ENCODE measurements at places on chromosomes 11 and 22.

DNA sequence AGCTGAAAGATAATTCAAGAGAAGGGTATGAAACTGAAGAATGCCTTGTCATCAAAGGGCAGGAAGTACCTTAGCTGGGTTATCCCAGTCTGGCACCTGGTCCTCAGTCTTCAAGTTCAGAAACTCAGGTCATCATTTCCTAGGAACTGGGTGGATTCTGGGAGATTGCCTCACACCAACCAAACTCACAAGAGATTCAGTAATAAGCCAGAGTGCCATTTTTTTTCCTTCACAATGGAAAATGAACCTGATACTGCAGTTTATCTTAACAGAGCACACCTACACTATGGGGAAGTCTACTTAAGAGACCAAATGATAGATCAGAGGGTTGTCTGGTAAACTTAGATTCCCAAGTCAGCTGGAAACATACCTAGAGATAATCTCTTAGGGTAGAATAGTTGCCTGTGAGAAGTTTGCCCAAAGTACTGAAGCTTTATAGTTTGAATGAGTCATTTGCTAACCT is 3.8 kb upstream of the BUD13 start:
- H3K27ac ChIP-seq, result no peak overlapping the region
- H3K36me3 ChIP-seq, result peaks cover 27% of the 10 kb centered on the region
- no peak for DNase-seq
- H3K4me3 ChIP-seq, result peak overlapping the region; percentile 24

DNA sequence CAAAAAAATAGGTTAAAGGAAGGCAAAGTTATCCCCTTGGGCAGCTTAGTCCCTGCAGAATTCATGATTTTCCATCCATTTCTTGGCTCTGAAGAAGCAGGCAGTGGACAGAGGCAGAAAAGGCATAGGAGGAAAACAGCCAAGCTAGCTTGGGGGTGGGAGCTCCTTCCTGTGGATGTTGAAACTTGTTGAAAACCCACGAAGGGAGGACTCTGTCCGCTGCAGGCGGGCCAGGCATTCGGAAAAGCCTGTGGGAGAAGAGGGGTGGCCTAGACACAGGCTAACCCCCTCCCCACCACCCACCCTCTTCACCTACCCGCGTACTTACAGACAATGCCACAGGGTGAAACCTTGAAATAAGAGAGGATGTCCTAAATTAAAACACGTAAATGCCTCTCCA is 72.1 kb downstream of the C22orf31 start:
- no peaks in the 10 kb centered on the region for H3K4me1 ChIP-seq
- peaks cover 4% of the 10 kb centered on the region for H3K36me3 ChIP-seq
- H3K27ac ChIP-seq, result no peak overlapping the region
- no peak for DNase-seq

- H3K27ac ChIP-seq, result no peak overlapping the region
- no peak overlapping the region for H3K4me3 ChIP-seq
- no peaks in the 10 kb centered on the region for H3K36me3 ChIP-seq
Measured at GRCh38 chr22:49290711-49291110, 537.0 kb downstream of the BRD1 start.

DNA sequence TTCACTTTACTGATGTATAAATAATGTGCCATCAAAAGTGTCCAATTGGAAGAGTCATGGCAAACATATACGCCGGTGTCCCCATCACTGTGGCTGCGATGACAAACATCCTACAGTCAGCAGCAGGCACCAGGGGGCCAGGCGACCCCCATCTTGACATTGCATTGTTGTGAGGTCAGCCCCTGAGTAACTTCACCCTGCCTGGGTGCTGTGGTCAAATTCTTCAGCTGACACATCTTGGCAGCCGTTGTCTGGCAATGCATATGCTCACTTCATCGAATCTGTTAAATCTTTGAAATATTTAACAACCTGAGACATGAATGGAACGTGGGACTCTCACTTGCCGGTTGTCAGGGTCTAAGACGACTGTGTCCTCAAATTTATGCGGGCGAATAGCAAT is 430.9 kb downstream of the BRD1 start:
- no peaks in the 10 kb centered on the region for H3K36me3 ChIP-seq
- H3K27ac ChIP-seq, result no peak overlapping the region
- H3K4me3 ChIP-seq, result no peak overlapping the region
- H3K4me1 ChIP-seq, result no peaks in the 10 kb centered on the region

DNA sequence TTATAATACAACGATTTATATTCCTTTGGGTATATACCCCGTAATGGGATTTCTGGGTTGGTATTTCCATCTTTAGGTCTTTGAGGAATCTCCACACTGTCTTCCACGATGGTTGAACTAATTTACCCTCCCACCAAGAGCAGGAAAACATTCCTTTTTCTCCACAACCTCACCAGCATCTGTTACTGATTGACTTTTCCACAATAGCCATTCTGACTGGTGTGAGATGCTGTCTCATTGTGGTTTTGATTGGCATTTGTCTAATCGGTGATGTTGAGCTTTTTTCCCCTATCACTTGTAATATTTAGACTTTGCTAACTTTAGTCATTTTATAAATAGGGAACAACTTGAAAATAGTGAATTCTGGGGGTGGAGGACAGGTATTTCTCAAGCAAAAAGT is 58.1 kb downstream of the PPFIA1 start:
- no peaks in the 10 kb centered on the region for H3K4me1 ChIP-seq

DNA sequence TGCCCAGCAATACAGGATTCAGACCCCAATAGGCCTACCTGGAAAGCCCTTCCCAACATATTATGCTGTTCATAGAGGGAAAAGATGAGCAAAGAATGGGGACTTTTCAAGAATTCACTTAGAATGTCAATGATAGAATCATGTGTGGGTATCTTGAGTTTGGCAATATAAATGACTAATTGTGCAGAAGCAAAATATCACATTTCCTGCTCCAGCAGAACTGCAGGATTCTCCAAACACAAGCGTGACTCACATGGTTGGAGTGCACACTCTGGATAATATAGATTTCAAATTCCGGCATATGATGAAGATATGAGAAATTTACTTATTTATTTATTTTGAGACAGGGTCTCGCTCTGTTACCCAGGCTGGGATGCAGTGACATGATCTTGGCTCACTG is 12.5 kb upstream of the APOL5 start:
- no peaks in the 10 kb centered on the region for H3K4me1 ChIP-seq
- no peaks in the 10 kb centered on the region for H3K36me3 ChIP-seq
- no peak overlapping the region for H3K4me3 ChIP-seq
- H3K27ac ChIP-seq, result no peak overlapping the region

DNA sequence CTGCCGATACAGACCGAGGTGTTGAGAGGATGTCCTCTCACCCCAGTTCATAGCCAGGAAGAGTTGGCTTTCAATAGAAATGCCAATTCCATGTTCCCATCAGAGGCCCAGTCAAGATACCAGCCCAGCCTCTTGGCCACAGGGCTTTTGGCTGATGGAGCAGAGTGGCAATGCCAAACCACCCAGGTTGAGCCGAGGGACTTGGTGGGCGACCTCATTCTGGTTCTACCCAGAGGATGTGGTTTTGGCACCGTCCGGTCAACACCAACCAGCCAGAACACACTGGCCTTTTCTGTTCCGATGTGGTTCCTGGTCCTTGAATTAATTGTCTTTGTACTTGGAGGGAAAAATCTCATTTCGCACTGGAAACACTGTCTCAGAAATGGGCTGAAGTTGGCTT is 60.5 kb downstream of the COMMD9 start:
- no peaks in the 10 kb centered on the region for H3K27me3 ChIP-seq
- H3K27ac ChIP-seq, result no peak overlapping the region
- peaks cover 8% of the 10 kb centered on the region for H3K36me3 ChIP-seq
- H3K4me3 ChIP-seq, result no peak overlapping the region
- DNase-seq, result no peak

- H3K27me3 ChIP-seq, result peaks cover 12% of the 10 kb centered on the region
- no peak for DNase-seq
- no peak overlapping the region for H3K4me3 ChIP-seq
Measured at GRCh38 chr22:41928593-41929417, 2.2 kb upstream of the TNFRSF13C start.

GRCh38 chr11:35751664-35752061 is 89.1 kb downstream of the TRIM44 start:
- H3K4me1 ChIP-seq, result peaks cover 18% of the 10 kb centered on the region
- H3K36me3 ChIP-seq, result no peaks in the 10 kb centered on the region
- H3K4me3 ChIP-seq, result no peak overlapping the region
- H3K27me3 ChIP-seq, result no peaks in the 10 kb centered on the region
- peak overlapping the region; percentile 54 for H3K27ac ChIP-seq
- no peak for DNase-seq

GRCh38 chr22:46408568-46409506 is 73.3 kb downstream of the TRMU start:
- H3K27ac ChIP-seq, result no peak overlapping the region
- no peak overlapping the region for H3K4me3 ChIP-seq
- DNase-seq, result no peak
- H3K36me3 ChIP-seq, result no peaks in the 10 kb centered on the region
- no peaks in the 10 kb centered on the region for H3K4me1 ChIP-seq

DNA sequence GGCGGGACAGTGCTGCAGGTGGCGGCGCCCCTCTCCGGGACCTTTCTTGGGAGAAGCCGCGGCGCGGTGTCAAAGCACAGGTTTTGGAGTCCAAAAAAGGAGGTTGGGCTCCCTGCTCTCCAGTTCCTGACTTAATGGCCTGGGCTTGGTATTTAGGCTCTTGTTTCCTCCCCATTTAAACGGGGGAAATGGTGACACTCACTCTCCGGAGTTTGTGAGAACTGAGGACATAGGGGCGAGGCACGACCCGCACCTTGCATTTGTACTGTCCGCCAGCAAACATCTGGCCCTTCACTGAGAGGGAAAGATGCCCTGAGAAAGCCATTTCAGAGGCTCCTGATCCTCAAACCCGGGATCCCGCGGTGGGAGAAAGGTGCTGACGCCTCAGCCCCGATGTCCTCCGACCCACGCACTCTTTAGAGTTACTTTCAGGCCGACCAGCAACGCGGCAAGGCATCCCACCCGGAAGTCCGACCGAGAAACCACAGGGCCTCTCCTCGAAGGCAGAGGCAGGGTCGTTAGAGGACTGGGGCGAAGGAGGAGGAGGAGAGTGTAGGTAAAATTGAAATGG is 2.9 kb upstream of the WDR74 start:
- no peak overlapping the region for H3K27ac ChIP-seq
- no peak overlapping the region for H3K4me3 ChIP-seq
- H3K4me1 ChIP-seq, result peaks cover 7% of the 10 kb centered on the region
- peaks cover 15% of the 10 kb centered on the region for H3K27me3 ChIP-seq

DNA sequence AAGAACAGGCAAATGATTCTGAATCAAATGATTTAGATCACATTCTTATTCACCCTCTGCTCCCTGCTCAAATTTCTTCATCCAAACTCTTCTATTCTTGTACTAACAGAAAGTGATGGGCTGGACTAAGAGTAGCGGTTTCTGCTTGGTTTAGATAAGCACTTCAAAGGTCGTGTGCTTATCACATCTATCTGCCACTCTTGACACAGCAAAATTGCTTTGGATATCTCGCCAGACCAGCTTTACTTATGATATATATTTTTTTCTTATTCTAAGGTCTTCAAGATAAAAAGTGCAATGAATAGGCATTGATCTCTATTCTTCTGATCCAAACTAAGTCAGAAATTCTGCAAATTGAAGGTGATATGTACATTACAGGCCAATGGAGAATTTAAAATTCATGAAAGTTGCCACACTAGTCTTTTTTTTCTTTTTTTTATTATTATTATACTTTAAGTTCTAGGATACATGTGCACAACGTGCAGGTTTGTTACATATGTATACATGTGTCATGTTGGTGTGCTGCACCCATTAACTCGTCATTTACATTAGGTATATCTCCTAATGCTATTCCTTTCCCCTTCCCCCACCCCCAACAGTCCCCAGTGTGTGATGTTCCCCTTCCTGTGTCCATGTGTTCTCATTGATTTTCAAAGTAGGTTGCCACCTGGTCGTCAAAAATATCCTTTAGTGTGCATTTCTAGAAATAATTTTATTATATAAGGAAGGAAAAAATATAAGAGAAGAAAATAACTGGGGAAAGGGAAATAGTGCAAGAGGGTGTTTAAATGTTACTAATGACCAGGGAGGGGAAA is 1941.0 kb upstream of the RAG2 start:
- DNase-seq, result no peak
- no peaks in the 10 kb centered on the region for H3K4me1 ChIP-seq
- no peak overlapping the region for H3K27ac ChIP-seq
- H3K4me3 ChIP-seq, result no peak overlapping the region

GRCh38 chr11:126265811-126266210 is 2.9 kb downstream of the SRPRA start:
- H3K27ac ChIP-seq, result peak overlapping the region; percentile 43
- peak overlapping the region; percentile 79 for H3K4me3 ChIP-seq
- peaks cover 8% of the 10 kb centered on the region for H3K27me3 ChIP-seq
- H3K4me1 ChIP-seq, result peaks cover 42% of the 10 kb centered on the region

DNA sequence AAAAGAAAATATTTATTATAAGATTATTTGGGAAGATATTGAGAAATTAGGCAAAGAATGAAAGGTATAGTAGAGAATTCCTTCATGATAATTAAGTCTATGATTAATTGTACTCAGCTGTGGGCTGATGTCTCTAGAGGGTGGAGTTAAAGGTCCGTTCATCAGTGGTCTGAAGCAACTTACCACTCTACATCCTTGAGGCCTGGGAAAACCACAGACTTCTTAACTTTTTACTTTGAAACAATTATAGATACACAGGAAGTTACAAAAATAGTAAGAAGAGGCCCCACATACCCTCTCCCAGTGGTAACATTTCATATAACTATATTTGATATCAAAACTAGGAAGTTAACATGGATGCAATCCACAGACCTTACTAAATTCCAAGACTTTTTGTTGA is 167.0 kb upstream of the NECTIN1 start:
- no peak for DNase-seq
- no peaks in the 10 kb centered on the region for H3K36me3 ChIP-seq
- H3K4me1 ChIP-seq, result peaks cover 5% of the 10 kb centered on the region
- H3K27me3 ChIP-seq, result peaks cover under 1% of the 10 kb centered on the region

GRCh38 chr11:15430381-15430780 is 315.7 kb downstream of the INSC start:
- no peaks in the 10 kb centered on the region for H3K4me1 ChIP-seq
- H3K27ac ChIP-seq, result no peak overlapping the region
- no peaks in the 10 kb centered on the region for H3K36me3 ChIP-seq

DNA sequence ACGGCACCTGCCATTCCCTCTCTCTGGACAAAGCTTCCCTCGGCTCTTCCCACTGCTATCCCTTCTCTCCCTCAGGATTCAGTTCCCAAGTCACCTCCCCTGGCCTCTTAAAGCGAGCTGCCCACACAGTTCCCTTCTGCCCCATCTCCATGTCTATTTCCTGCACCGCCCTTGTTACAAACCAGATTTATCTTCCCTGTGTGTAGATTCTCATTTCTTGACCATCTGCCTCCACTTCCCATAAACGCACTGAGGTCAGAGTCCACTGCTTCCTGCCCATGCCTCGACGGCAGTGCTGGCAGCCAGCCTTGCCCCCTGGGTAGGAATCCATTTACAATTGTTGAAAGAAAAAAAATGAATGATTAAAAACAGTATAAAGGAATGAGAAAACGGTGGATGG is 11.6 kb upstream of the APOBEC3B start:
- DNase-seq, result no peak
- H3K36me3 ChIP-seq, result no peaks in the 10 kb centered on the region
- H3K27ac ChIP-seq, result no peak overlapping the region
- H3K4me3 ChIP-seq, result no peak overlapping the region

GRCh38 chr11:68962527-68963250 is 18.1 kb downstream of the MRGPRD start:
- no peaks in the 10 kb centered on the region for H3K4me1 ChIP-seq
- H3K36me3 ChIP-seq, result no peaks in the 10 kb centered on the region
- H3K27ac ChIP-seq, result no peak overlapping the region
- no peak for DNase-seq
- H3K4me3 ChIP-seq, result no peak overlapping the region
- peaks cover 5% of the 10 kb centered on the region for H3K27me3 ChIP-seq

Measured in endothelial cell (in vitro differentiated cells).